ENCODE measurements at places on chromosomes 16 and 17. TPM values are rescaled to one million over a fixed set of nuclear protein-coding genes. Genes with fewer than 3 reads are reported as not detected.

DNA sequence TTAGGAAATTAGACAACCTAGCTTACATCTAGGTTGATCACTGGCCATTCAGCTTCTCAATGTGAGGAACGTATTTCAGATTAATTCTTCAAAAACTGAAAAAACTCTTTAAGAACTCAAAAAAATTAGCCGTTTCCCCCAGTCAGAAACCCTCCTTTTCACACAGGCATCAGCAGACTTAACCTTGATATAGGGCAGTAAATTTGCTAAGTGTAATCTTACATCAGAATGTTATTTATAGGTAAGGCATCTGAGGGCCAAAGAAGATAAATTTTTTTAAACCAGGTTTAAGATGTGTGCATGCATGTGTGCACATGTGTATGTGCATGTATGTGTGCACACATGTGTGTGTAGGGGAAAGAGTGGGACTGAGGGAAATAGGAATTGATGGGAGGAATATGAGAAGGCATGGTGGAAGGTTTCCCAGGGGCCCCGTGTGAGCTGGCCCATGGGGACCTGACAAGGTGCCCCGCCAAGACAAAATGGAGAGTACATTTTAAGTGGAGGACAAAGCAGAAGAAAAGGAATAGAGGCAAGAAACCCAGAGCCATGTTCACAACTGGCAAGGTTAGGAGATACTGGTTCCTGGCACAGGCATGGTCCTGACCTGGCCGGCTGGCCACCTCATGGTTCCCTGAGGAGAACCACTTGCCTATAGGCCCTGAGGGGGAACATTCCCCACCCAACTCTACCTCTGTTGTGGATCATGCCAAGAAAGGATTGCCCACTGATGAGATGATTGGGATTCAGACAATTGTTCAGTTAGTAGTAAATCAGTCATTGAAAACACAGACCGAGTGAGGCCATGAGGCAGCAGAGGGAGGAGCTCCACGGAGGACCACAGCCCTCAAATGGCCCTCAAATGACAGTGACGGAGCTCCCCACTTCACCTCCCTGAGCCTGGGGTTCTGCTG, 33.0 kb downstream of the TEX2 start:
- DNase-seq: no peak

DNA sequence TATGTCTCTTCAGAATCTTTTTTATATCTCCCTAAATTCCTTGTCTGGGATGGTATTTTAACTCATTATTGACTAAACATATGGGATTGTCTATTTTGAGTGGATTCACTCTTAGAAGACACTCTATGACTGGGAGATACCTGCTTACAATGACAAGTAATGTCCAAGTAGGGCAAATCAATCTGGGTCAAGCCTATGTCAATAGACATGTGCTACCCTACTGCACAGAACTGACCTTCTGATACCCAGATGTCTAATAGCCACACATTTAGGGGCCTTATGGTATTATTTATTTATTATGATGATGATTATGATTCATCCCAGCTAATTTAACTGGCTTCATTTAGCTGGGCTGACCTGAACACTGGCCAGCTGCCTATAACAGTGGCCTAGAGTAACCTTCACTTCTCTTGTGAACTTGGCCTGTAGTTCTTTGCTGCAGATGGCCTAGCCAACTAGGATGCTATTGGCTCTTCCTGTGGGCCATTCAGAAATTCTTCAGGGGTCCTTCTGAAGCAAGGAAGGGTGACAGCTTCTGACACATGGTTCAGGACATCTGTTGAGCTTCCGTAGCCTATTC, 138.0 kb downstream of the ANKFN1 start:
- no peak for DNase-seq

DNA sequence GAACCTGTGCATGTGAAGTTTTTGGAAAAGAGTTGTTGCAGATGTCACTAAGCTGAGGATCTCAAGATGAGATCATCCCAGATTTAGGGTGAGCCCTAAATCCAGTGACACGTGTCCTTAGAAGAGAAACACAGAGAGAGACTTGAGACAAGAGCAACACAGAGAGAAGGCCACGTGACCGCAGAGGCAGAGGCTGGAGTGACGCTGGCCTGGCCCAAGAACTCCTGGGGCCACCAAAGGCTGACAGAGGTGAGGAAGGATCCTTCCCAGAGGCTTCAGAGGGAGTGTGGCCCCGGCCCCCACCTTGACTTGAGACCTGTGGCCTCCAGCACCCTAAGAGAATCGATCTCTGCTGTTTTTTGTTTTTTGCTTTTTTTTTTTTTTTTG, 12.1 kb upstream of the RHBDF2 start:
- no peak for DNase-seq

- DNase-seq: no peak
Observed at GRCh38 chr16:89269805-89270665, 52.5 kb downstream of the ZNF778 start.

DNA sequence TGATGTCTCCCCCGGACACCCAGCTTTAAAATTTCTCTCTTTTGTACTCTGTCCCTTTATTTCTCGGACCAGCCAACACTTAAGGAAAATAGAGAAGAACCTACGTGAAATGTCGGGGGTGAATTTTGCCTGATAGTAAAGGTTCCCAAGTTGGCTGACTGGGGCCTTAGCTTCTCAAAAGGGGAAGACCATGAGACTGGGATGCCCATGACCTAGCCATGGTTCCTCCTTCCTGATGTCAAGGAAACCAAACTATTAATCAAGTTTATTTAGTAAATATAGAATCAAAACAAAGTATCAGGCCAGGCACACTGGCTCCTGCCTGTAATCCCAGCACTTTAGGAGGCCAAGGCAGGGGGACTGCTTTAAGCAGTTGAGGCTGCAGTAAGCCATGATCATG, 2.4 kb upstream of the EIF1 start:
- DNase-seq: no peak

DNA sequence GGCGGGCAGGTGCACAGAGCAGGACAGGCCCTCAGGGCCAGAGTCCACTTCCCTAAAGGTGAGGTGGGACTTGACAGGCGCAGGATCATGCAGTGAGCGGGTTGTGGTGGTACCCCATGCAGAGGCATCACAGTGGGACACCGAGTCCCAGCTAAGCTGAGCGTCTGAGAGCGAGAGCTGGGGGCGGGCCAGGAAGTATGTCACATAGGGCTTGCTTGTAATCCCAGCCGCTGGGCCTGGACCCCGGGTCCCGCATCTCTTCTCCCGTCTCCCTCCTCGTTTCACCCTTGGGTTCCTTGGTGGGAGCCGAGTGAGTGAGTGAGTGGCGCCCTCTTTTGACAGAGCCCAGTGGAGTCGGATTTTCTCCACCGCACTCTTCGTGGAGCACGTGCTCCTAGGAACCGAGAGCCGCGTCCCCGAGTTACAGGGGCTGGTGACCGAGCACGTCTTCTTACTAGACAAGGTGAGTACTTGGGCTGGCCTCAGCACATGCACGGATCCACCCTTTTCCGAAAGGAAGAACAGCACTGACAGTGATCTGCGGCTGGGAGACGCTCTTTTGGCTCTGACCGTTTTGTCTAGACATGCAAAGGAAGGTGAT, 50.8 kb upstream of the ENDOV start:
- DNase-seq: peak; percentile 75

GRCh38 chr16:15811481-15812400, 45.1 kb downstream of the MYH11 start:
- peak; percentile 71 for DNase-seq

DNA sequence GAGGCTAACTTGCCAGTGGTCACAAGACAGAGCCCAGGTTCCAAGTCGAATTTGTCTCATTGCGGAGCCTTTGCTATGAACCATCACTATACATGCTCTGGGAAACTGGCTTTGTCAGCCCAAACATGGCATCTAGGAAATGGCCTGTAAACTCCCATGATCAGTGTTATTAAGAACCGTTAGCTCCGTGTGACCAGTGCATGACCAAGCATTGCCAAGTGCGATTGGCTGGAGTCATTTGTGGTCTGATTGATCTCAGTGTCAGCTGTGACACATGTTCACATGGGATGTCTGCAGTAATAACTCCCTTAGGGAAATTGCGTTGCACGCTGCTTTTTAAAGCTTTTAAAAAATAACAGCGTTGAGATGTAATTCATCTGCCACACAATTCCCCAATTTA, 18.6 kb upstream of the CDH3 start:
- no peak for DNase-seq

GRCh38 chr16:67933805-67934204, 2.1 kb upstream of the CTRL start:
- no peak for DNase-seq

- DNase-seq: no peak
Observed at GRCh38 chr16:22663389-22664064, 150.4 kb upstream of the HS3ST2 start.

PRR35 gene
- total RNA-seq: not detected

GRCh38 chr16:58027161-58027915, 1.8 kb downstream of the MMP15 start:
- DNase-seq: peak; percentile 81

DNA sequence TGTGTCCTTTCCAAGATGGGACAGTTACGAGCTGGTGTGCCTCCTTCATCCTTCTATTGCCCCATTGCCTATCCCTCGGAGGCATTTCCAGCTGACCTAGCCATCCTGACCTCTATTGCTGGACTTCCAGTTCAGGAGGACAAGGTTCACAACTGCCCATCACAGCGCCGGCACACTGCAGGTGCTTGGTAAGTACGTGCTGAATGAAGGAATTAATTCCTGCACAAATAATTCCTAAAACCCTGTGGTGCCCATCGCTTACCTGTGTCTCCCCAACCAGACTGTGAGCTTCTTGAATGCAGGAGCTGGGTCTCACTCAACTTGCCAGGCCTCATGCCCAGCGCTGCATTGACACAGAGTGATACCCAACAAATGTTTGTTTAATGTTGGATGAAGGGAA, 13.0 kb downstream of the ALOX15B start:
- DNase-seq: peak; percentile 49

LPO gene
- total RNA-seq: not detected

KRT26 gene
- not detected for total RNA-seq

ZNF207 gene
- 188 TPM for total RNA-seq

SOCS7 gene
- 16.7 TPM for total RNA-seq

CIITA gene
- 19.6 TPM for total RNA-seq

TBC1D3C gene
- total RNA-seq: not detected

CDRT15L2 gene
- not detected for total RNA-seq

TBC1D3I gene
- total RNA-seq: 1.1 TPM

KCNG4 gene
- total RNA-seq: not detected

DNA sequence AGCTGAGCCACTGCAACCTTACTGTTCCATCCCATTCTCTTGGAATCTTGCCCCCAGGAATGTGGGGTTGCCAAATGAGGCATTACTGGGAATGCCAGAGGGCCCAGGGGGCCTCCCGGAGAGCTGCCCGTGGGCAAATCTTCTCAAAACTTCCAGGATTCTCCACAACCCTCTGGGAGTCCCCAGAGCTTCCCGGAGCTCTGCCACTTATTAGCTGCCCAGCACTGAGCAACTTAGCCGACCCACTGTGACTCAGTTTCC, 306.0 kb downstream of the FOXL1 start:
- peak; percentile 14 for DNase-seq

DNA sequence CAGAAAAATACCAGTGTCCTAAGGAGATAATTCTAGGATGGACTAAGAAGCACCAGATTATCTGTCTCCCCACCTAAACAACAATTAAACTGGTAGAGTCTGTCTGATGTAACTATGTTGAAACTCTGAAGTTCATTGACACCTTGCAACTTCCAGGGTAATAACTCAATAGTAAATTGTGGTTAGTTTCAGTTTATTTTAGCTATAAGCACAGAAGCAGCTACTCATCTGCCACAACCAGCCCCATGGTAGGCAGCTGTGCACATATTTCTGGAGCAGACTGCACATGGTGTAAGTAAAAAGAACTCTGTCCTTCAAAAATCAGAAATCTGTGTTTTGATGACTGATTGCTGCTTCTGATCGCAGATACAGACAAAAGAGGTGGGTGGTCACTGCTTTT, 852.1 kb downstream of the CDH11 start:
- DNase-seq: no peak

CCL17 gene
- total RNA-seq: 0.94 TPM

METTL22 gene
- 42.8 TPM for total RNA-seq

DNA sequence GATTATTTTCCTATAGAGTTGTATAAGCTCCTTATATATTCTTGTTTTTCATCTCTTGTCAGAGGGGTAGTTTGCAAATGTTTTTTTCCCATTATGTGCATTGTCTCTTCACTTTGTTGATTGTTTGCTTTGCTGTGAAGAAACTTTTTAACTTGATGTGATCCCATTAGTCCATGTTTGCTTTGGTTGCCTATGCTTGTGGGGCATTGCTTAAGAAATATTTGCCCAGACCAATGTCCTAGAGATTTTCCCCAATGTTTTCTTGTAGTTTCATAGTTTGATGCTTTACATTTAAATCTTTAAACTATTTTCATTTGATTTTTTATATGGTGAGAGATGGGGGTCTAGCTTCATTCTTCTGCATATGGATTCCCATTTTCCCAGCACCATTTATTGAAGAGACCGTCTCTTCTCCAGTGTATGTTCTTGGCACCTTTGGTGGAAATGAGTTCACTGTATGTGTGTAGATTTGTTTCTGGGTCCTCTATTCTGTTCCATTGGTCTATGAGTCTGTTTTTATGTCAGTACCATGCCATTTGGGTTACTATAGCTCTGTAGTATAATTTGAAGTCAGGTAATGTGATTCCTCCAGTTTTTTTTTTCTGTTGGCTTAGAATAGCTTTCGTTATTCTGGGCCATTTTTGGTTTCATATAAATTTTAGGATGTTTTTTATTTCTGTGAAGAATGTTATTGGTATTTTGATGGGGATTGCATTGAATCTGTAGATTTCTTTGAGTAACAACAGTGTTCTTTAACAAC, 165.8 kb downstream of the ABCA8 start:
- DNase-seq: no peak

GRCh38 chr16:9969580-9969979, 212.6 kb downstream of the GRIN2A start:
- no peak for DNase-seq

DNA sequence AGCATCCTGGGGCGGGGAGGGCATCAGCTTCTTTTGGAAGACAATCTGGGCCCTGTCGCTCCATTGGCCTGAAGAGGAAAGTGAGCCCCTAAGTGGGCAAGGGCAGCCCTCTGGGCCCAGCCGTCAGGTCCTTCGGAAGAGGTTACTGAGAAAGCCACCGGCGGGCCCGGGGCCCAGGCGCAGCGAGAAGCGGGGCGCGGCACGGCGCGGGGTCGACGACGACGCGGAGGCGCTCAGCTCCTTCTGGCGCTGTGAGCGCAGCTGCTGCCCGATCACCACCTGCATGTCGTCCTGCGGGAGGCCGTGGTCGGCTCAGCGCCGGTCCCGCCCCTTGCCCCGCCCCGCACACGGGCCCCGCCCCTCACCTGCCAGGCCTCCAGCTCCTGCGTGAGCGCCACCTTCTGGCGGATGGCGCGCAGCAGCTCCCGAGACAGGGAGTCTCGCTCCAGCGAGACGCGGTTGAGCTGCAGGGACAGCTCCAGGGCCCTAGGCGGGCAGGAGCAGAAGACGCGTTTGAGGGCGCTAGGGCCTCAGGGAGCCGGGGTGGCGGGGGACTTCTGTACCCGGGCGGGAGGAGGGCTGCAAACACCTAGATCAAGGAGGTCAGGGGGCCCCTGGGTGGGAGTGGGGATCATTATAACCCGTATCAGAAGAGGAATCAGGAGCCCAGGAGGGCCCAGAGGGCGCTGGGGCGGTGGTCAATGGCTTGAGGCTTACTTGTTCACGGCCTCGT, 4.3 kb downstream of the THOC6 start:
- peak; percentile 80 for DNase-seq

ZNF232 gene
- total RNA-seq: 7.1 TPM

GRCh38 chr17:61397086-61397842, 2.4 kb upstream of the TBX2 start:
- no peak for DNase-seq

COG8 gene
- 21.5 TPM for total RNA-seq

CDH1 gene
- 0.29 TPM for total RNA-seq

- no peak for DNase-seq
Observed at GRCh38 chr16:8552487-8553221, 37.7 kb downstream of the TMEM114 start.

- no peak for DNase-seq
Observed at GRCh38 chr16:81784072-81784795, 5.1 kb downstream of the PLCG2 start.

SLC6A2 gene
- not detected for total RNA-seq
